ENCODE measurements at places on chromosomes 11 and 22. TPM values are rescaled to one million over a fixed set of nuclear protein-coding genes. Genes with fewer than 3 reads are reported as not detected.

BACE1 gene
- 2.6 TPM for polyA plus RNA-seq

RASGRP2 gene
- 283 TPM for polyA plus RNA-seq

HMOX1 gene
- 302 TPM for polyA plus RNA-seq

TYR gene
- not detected for polyA plus RNA-seq

PLCB3 gene
- 3.8 TPM for polyA plus RNA-seq

ANO1 gene
- 0.42 TPM for polyA plus RNA-seq

ZNF280A gene
- polyA plus RNA-seq, result not detected

ENTHD1 gene
- polyA plus RNA-seq, result 0.09 TPM

- no peak for DNase-seq
- no peak overlapping the region for H3K4me3 ChIP-seq
- no peaks in the 10 kb centered on the region for H3K27me3 ChIP-seq
- H3K27ac ChIP-seq, result no peak overlapping the region
- H3K36me3 ChIP-seq, result peaks cover 63% of the 10 kb centered on the region
These were observed 12.8 kb downstream of the FBXO3 start for GRCh38 chr11:33761471-33761870.

DNA sequence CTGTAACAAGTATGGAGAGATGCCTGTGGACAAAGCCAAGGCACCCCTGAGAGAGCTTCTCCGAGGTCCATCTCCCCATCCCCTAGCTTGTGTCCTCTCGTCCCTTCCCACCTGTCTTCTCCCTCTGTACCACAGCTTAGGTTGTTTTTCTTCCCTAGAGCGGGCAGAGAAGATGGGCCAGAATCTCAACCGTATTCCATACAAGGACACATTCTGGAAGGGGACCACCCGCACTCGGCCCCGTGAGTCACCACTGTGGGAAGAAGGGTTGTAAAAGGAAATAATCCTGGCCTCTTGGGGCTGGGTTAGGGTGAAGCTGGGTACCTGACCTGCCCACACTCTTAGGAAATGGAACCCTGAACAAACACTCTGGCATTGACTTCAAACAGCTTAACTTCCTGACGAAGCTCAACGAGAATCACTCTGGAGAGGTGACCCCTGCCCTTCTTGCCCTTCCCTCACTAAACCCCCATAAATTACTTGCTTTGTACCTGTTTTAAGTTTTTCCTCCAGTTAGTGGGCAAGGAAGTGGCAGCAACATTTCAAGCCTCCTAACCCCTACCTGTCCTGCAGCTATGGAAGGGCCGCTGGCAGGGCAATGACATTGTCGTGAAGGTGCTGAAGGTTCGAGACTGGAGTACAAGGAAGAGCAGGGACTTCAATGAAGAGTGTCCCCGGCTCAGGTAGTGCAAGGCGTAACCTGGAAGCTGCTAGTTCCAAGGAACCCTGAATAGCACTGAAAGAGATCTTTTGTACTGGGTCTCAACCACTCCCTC is 3.1 kb downstream of the TAF10 start:
- peaks cover 61% of the 10 kb centered on the region for H3K4me1 ChIP-seq
- no peak for DNase-seq
- H3K27me3 ChIP-seq, result no peaks in the 10 kb centered on the region
- H3K27ac ChIP-seq, result no peak overlapping the region
- H3K4me3 ChIP-seq, result no peak overlapping the region
- H3K36me3 ChIP-seq, result peaks cover 42% of the 10 kb centered on the region

DNA sequence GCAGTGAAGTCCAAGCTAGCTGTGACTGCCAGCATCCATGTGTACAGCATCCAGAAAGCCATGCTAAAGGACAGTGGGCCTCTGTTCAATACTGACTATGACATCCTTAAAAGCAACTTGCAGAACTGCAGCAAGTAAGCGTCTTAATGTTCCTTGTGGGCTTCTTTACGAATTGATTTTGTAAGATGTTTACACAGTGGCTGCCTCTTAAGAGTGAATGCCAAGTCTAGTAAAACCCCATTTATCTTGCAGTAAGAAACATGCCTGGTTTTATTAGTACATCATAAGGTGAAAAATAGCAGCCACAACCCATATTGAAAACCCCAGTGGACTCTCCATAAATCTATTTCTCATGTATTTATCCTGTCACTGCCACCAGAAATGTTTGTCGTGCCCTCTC is 20.5 kb downstream of the POLD3 start:
- no peak overlapping the region for H3K27ac ChIP-seq
- peaks cover 4% of the 10 kb centered on the region for H3K4me1 ChIP-seq
- H3K4me3 ChIP-seq, result no peak overlapping the region
- no peaks in the 10 kb centered on the region for H3K36me3 ChIP-seq
- no peaks in the 10 kb centered on the region for H3K27me3 ChIP-seq

- no peaks in the 10 kb centered on the region for H3K4me1 ChIP-seq
These were observed 56.3 kb upstream of the DDI1 start for GRCh38 chr11:103980108-103980507.

DNA sequence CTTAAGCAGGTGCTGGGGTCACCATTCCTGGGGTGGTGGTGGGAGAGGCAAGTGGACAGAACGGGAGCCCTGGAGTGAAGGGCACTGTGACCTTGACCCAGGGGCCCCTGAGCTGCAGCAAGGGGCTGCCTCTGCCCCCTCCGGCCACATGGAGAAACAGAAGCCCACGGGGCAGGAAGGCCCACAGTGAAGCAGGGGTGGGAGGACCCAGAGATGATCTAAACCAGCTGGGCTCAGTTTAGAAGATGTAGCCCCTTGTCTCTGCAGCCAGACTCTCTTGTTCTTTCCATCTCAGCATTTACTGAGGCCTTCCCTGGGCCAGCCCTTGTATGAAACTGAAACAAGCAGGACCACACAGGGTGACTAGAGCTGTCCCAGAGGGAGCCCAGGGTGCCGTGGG is 30.5 kb downstream of the WNT11 start:
- no peaks in the 10 kb centered on the region for H3K27me3 ChIP-seq
- H3K27ac ChIP-seq, result no peak overlapping the region
- no peak overlapping the region for H3K4me3 ChIP-seq
- no peaks in the 10 kb centered on the region for H3K36me3 ChIP-seq
- DNase-seq, result no peak

GRCh38 chr22:43560651-43561050 is 148.8 kb downstream of the MPPED1 start:
- DNase-seq, result no peak
- no peak overlapping the region for H3K27ac ChIP-seq
- H3K4me1 ChIP-seq, result no peaks in the 10 kb centered on the region
- no peak overlapping the region for H3K4me3 ChIP-seq
- no peaks in the 10 kb centered on the region for H3K36me3 ChIP-seq
- H3K27me3 ChIP-seq, result peaks cover 3% of the 10 kb centered on the region

DNA sequence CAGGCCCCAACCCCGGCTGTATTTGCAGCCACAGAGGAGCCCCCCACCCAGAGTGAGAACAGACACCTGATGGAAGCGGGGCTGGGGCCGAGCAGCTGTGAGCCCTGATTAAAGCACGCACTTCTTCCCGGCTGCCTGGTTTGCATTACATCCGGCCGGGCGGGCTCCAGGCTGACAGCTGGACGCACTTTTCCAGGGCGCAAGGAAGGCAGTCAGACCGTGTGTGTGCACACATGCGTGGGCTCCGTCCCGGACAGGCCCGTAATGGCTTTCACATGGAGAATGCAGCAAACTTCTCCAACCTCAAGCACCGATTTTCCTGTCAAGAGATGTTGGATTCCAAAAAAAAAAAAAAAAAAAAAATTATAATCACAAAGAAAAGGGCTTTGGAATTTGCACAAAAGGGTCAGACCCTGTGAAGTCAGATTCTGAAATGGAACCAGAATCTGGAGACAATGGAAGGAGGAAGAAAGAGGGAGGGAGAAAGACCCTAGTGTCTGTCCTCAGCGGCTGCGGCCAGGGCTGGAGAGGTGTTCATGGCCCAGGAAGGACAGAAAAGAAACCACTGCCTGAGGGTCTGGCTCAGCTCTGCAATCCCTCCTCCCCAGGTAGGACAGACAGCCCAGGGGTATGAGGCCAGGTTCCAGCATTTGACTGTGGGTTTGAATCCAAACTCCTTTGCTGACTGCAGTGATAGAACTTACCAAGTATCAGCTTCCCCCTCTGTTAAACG is 365.5 kb downstream of the MN1 start:
- no peaks in the 10 kb centered on the region for H3K4me1 ChIP-seq
- no peak overlapping the region for H3K27ac ChIP-seq
- no peaks in the 10 kb centered on the region for H3K27me3 ChIP-seq
- DNase-seq, result no peak
- H3K4me3 ChIP-seq, result no peak overlapping the region
- H3K36me3 ChIP-seq, result no peaks in the 10 kb centered on the region

- no peak overlapping the region for H3K27ac ChIP-seq
- H3K4me3 ChIP-seq, result no peak overlapping the region
- no peaks in the 10 kb centered on the region for H3K36me3 ChIP-seq
- H3K4me1 ChIP-seq, result peaks cover 10% of the 10 kb centered on the region
These were observed 71.0 kb downstream of the CSTPP1 start for GRCh38 chr11:47007579-47007978.

DNA sequence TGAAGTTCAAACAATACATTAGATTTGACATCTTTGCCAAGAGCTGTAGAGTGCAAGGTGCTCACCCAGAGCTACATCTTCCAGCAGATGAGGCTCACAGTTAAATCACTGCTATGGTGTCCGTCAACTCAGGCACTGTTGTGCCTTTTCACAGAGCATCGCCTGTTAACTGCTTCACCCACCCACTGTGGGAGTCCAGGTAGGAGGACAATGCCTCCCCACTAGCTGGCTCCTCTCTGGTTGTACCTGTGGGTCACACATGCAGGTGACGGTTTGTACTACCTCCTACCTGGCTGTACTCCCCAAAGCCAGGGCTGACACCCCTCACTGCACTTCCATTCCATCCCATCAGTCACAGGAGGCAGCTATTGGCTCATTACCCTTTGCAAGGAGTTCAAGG is 84.6 kb upstream of the TOP3B start:
- DNase-seq, result no peak
- no peaks in the 10 kb centered on the region for H3K27me3 ChIP-seq
- no peaks in the 10 kb centered on the region for H3K36me3 ChIP-seq
- peaks cover 2% of the 10 kb centered on the region for H3K4me1 ChIP-seq
- no peak overlapping the region for H3K27ac ChIP-seq

- DNase-seq, result no peak
- no peak overlapping the region for H3K4me3 ChIP-seq
- peaks cover 78% of the 10 kb centered on the region for H3K36me3 ChIP-seq
- no peaks in the 10 kb centered on the region for H3K27me3 ChIP-seq
- H3K27ac ChIP-seq, result no peak overlapping the region
These were observed 7.5 kb downstream of the HSPA8 start for GRCh38 chr11:123054301-123055065.

DNA sequence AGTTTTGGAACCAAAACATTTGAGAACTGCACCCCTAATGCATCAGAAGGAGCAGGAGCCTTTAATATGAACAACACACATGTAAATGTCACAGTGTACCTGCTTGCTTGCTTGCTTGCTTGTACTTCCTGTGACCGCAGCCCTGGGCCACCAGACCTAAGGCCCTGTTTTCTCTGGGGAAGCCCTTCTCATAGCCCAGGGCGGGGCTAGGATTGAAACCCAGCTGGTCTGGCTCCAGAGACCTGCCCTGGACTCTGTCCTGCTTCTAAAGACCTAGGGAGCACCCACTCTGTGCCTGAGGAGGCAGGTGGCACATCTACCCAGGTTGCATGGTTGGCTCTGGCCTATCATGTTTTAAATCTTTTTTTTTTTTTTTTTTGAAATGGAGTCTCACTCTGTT is 7.6 kb upstream of the MCM5 start:
- peaks cover 21% of the 10 kb centered on the region for H3K4me1 ChIP-seq
- H3K4me3 ChIP-seq, result no peak overlapping the region
- peaks cover 5% of the 10 kb centered on the region for H3K36me3 ChIP-seq
- H3K27me3 ChIP-seq, result no peaks in the 10 kb centered on the region
- DNase-seq, result no peak

DNA sequence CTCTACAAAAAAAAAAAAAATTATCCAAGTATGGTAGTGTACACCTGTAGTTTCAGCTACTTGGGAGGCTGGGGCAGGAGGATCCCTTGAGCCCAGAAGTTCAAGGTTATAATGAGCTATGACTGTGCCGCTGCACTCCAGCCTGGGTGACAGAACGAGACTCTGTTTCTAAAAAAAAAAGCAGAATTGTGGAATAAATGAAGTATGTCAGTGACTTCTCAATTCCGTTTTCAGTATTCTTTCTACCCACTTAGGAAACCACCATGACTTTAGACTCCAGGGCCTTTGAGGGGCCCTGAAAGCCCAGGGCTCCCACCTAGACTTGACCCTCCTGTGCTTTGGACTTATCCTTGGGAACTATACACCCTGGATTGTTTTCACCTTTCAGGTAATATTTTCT is 6.5 kb upstream of the NUP160 start:
- H3K4me3 ChIP-seq, result no peak overlapping the region
- H3K27ac ChIP-seq, result no peak overlapping the region
- H3K4me1 ChIP-seq, result peaks cover 27% of the 10 kb centered on the region
- no peak for DNase-seq

GRCh38 chr22:33921525-33922348 is 1.5 kb upstream of the LARGE1 start:
- H3K36me3 ChIP-seq, result no peaks in the 10 kb centered on the region
- peak overlapping the region; percentile 60 for H3K4me3 ChIP-seq
- peaks cover 25% of the 10 kb centered on the region for H3K4me1 ChIP-seq
- peak; percentile 83 for DNase-seq
- no peak overlapping the region for H3K27ac ChIP-seq

DNA sequence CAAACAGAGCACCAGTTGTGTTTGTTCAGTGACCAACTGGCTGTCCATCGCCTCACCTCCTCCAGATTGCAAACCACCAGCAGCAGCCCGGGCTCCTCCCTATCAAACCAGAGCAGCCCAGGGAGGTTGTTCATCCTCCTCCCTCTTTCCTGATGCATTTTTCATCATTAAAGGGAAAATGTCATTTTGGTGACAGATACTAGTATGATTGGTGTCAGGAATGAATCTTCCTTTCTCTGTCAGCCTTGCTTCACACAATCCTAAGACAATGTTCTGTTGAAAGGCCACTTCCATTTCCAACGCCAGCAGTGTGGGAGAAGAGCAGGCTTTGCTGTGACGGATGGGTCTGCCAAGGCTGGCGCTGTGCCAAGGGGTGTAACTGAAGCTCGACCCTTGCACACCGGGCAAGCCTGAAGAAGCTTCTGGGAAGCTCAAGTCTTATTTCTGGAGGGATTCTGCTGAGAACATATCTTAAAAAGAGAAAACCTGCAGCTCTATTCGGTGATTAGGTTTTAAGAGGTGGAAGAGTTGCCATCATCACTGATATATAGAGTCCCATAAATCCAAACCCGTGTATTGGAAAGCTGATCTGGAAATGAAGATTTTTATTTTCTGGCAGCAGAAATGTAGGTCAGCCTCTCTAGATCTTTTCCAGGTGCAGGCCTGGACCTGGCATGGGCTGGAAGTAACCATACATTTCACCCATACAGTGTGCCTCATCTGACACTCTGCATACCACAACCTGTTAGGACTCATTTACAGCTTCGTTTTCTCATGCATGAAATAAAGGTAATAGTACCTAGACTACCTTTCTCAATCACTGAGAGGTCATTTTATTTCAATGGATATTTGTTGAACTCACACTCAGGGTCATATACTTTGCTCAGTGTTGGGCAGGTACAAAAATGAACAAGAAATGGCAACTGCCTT is 524.5 kb downstream of the NTM start:
- H3K27ac ChIP-seq, result no peak overlapping the region
- no peaks in the 10 kb centered on the region for H3K27me3 ChIP-seq
- H3K4me3 ChIP-seq, result no peak overlapping the region
- no peak for DNase-seq
- no peaks in the 10 kb centered on the region for H3K36me3 ChIP-seq
- H3K4me1 ChIP-seq, result no peaks in the 10 kb centered on the region

GRCh38 chr11:115848611-115849010 is 344.4 kb upstream of the CADM1 start:
- H3K27me3 ChIP-seq, result no peaks in the 10 kb centered on the region
- H3K4me1 ChIP-seq, result no peaks in the 10 kb centered on the region
- DNase-seq, result no peak
- H3K27ac ChIP-seq, result no peak overlapping the region

Data from spleen (tissue), 13 donors.